ENCODE measurements at places on chromosomes 5 and 9. TPM values are rescaled to one million over a fixed set of nuclear protein-coding genes. Genes with fewer than 3 reads are reported as not detected.
A peak's percentile ranks its signal among the peaks of the same experiment; 100 is the strongest.

GRCh38 chr5:18772475-18772874 lies 1138.2 kb downstream of the TAF11L14 start:
- peak; percentile 58 for DNase-seq

Gene DND1
- total RNA-seq: 15.5 TPM

Gene BRD8
- 39.1 TPM for total RNA-seq

DNA sequence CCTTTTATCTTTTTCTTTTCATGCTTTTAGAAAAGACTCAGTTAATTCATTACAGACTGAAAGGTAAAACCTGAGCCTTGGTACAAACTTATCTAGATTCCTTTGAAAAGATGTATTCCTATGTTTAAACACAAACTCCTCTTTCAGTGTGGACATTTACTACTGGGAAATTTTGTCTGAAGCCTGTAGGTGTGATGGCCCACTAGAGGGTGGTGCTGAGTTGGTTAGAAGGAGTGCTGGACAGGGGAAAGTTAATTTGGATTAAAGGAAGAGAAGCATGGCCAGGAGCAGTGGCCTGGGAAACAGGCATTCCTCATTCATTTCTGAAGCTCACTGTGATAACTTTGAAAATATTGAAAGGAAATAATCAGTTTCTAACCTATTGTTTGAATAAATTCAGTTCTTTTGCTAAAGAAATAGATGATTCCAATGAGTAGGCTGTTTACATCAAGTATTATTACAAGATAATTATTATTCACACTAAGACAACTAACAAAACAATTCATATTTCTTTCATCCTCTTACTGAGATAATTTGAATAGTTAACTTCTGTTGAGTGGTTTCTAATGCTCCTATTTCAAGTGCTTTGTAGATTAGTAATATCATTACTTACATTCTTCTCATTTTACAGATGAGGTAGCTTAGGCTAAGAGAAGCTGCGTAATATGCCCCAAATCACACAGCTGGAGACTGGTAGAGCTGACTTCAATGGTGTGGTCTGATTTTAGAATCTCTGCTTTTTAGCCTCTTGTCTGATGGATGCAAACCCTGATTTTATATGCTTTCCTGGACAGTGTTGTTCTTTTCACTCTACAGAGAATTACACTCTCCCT lies 150.9 kb downstream of the ADGRV1 start:
- DNase-seq: peak; percentile 80

GRCh38 chr9:20331095-20331685 lies 291.1 kb downstream of the MLLT3 start:
- no peak for DNase-seq

Gene ANGPTL2
- total RNA-seq: 7.1 TPM

GRCh38 chr5:141783947-141784296 lies 94.3 kb downstream of the PCDH1 start:
- DNase-seq: no peak

GRCh38 chr5:23877847-23878246 lies 370.4 kb downstream of the PRDM9 start:
- no peak for DNase-seq

Gene CORO2A
- total RNA-seq: 27.6 TPM

DNA sequence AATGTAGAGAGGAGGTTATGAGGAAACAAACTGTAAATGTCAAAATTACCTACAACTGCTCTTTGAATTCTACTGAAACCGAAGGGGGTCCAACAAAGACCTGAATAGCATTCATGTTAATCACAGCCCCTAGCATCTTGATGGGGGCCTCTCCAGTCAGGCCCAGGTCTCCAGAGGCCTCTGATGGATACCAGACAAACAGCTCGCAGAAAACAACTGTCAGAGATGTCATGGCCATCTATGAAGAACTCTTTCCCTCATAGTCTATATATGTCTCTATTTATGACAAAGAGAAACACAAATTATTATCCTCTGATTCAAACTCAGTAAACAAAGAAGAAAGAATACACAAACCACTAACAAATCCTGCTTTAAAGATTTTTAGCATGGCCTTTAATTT lies 432.6 kb downstream of the CAAP1 start:
- no peak for DNase-seq

- DNase-seq: no peak
Measured at GRCh38 chr9:15310107-15310850, 3.3 kb upstream of the TTC39B start.

Gene ZSWIM6
- total RNA-seq: 6.6 TPM

DNA sequence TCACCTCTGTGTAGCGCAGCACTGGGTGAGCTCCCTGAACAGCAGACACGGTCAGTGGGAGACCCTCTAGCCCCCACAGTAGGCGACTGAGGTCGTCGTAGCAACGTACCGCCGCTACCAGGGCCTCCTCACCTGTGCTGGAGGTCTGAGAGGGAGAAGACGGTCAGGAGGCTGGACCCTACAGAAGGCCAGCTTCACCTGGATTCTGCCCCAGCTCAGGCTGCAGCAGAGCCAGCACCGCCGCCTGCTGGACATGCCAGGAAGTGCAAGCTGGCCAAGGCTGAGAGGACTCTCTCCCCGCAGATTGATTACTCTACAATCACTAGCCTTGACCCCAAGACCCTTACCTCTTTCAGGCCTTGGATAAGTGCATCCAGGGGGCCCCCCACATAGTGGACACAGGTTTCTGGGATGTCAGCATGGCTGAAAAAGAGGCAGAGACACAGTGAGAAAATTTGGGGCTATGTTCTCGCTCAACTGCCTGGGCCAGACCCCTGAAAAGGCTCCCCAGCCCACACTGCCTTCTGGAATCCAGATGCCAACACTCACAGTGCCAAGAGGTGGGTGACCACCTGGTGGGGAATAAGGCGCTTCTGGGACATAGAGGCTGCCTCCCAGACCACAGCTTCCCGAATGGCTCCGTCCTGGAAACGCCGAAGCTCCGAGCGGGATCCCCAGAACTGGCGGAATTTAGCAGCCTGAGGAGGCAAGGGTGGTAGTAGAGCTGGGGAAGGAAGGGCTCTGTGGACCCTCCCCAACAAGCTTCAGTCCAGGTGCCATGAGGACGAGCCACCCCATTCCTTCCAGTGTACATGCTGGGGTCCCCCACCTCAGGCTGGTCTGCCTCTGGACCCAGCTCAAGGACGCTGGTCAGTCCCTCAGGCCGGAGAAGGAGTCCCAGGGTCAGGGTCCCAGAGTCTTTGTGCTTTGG lies 6.9 kb downstream of the NOL6 start:
- DNase-seq: peak; percentile 69

Gene IFNA7
- total RNA-seq: not detected

Gene PCDHB4
- 2.7 TPM for total RNA-seq

Gene NR4A3
- 0.17 TPM for total RNA-seq

DNA sequence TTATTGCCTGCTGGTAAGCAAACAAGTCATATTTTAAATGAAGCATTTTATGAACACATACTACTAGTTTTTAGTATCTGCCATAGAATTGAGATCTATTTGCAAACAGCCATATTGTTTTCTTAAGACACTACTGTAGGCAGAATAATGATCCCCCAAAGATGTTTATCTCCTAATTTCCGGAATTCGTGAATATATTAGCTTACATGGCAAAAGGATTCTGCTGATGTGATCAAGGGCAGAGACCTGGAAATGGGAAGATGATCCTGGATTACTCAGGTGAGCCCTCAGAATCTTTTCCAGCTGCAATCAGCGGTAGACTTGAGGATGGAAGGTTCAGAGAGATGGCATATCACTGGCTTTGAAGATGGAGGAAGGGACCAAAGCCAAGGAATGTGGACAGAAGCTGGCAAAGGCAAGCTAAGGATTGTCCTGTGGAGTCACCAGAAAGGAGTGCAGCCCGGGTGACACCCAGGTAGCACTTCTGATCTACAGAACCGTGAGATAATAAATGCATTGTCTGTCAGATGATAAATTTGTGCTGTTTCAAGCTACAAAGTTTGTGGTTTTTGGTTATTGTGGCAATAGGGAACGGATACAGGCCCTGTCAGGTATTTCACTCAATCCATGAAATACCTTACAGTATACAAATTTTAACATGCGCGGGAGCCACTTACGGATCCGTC lies 1.0 kb upstream of the ERCC6L2 start:
- DNase-seq: peak; percentile 35

GRCh38 chr9:2341956-2342355 lies 279.6 kb upstream of the VLDLR start:
- no peak for DNase-seq

Gene ARID3C
- 0.49 TPM for total RNA-seq

- no peak for DNase-seq
Measured at GRCh38 chr5:82561797-82562196, 283.6 kb upstream of the RPS23 start.

- DNase-seq: no peak
Measured at GRCh38 chr9:23438299-23438907, 387.6 kb downstream of the ELAVL2 start.

- no peak for DNase-seq
Measured at GRCh38 chr9:93136011-93136440, 2.0 kb upstream of the NINJ1 start.

Gene BSPRY
- total RNA-seq: 7.7 TPM

All from GM23338 (cell line).